ENCODE measurements at places on chromosomes 5 and 9.

- no peak for DNase-seq
These were observed 284.2 kb downstream of the SMARCA2 start for GRCh38 chr9:2299156-2299842.

DNA sequence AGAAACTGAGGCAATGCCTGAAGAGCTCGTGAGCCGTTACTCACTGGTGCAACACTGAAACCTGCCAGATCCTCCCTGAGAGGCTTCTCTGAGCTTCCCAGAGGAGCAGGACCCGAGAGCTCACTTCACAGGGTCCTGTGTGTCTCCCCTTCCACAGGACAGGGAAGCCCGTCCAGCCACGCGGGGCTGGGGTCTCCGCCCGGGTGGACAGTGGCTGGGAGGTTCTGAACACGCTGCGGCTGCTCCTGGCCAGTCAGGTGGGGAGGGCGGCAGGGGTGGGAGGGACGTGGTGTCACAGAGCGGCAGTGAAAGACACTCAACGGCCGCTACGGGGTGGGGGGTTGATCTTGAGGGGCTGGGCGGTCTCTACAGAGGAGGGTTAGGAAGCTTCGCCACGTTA, 290 bp upstream of the ZDHHC11 start:
- no peak for DNase-seq

GRCh38 chr9:106716820-106717219, 146.1 kb upstream of the ZNF462 start:
- DNase-seq, result no peak

GRCh38 chr9:18173923-18174322, 300.0 kb upstream of the ADAMTSL1 start:
- DNase-seq, result no peak

DNA sequence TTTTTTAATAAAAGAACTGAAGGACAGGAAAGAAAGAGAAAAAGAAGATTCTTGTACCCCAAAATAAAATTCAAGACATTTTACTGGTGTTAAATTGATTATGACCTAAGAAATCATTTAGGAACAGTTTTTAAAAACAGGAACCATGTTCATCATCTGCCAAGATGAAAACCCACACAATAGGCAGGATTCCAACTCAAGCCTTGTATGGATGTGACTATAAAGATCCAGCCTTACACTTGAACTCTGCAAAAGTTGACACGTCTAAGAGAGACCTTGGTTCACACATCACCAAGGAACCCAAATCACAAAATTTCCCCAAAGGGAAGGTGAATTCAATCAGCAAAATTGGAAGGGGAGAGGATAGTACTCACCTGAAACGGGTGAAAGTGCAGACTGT, 82.6 kb downstream of the SMIM23 start:
- DNase-seq, result no peak

GRCh38 chr9:35619800-35620158, 1.6 kb upstream of the CD72 start:
- DNase-seq, result no peak

- no peak for DNase-seq
These were observed 132.9 kb upstream of the ICE1 start for GRCh38 chr5:5289537-5289936.

DNA sequence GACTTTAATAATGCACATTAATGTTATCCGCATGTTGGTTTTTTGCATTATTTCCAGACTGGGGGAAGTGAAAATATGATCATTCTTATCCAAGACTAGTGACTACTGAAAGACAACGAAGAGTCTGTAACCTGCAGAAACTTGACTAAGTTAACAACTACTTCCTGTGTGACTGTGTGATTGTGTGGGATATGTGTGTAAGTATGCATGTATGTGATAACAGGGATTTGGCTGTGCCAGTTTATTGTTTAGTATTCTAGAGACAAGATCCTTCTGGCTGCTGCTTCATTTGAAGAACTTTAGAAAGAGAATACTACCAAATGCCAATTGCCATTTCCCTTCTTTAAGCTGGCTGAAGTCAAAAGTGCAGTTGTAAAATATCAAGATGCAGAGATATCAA, 375.7 kb upstream of the PRR16 start:
- DNase-seq, result no peak

DNA sequence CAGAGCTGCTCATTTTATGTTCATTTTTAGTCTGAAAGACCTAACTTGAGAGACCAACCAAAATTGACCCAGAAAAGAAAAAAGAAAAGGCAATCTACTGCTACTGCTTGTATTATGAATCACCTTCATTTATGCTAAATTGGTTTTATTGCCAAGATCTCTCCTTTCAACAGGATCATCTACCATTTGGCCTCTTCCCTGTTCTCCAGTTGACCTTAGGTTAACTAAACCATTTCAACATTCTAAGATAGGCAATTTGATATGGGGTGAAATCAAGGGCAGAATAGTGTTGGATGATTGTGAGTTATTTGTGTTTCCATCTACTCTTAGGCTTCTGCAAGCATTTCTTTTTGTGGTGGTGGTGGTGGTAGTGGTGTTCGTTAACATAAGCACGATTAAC, 48.3 kb upstream of the POU4F3 start:
- no peak for DNase-seq

DNA sequence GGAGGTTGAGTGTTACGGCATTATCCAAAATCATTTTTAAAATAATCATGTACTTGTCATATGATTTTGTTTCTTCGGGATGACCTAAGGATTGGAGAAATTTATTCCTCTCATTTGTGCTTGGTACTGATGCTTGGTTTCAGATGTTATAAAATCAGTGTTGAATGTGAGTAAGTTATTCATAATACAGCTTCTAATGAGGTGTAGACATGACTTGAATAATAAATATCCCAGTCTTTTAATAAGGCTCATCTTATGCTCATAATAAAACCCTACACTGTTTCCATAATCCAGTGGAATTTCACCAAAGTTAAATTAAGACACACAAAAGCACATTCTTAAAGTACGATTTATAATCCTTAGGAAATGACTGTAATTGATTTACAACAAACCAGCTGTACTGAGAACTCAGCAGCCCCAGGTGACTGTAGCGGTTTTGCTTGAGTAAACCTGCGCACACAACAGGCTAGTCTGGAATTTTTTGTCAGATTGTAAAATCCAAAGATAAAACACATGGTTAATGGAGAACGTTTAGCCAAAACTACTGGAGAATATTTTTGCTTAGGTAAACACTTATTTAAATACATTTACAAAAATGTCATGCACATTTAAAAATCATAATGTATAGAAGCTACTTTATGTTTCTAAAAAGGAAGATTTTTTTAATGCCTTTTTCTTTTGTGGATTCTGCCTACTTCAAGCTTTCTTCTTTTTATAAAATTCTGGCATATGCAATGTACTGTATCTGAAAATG, 609.8 kb upstream of the GRAMD2B start:
- DNase-seq, result no peak

DNA sequence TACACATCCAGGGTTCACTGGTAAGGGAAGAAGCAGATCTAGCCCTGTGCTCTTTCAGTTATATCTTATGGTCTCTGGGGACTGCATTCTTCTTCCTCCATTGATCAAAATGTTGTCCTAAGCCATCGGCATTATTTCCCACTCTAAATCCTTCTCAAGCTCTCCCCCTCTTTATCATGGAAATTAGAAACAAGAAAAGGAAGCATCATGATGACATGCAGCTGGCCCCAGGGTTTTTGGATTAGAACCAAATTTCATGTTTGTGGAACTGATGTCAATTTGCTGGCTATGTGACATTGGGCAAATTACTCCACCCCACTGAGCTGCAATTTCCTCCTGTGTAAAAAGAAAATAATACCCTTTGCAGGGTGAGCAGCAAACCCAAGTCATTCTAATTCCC, 39.5 kb downstream of the MFAP3 start:
- DNase-seq, result no peak

DNA sequence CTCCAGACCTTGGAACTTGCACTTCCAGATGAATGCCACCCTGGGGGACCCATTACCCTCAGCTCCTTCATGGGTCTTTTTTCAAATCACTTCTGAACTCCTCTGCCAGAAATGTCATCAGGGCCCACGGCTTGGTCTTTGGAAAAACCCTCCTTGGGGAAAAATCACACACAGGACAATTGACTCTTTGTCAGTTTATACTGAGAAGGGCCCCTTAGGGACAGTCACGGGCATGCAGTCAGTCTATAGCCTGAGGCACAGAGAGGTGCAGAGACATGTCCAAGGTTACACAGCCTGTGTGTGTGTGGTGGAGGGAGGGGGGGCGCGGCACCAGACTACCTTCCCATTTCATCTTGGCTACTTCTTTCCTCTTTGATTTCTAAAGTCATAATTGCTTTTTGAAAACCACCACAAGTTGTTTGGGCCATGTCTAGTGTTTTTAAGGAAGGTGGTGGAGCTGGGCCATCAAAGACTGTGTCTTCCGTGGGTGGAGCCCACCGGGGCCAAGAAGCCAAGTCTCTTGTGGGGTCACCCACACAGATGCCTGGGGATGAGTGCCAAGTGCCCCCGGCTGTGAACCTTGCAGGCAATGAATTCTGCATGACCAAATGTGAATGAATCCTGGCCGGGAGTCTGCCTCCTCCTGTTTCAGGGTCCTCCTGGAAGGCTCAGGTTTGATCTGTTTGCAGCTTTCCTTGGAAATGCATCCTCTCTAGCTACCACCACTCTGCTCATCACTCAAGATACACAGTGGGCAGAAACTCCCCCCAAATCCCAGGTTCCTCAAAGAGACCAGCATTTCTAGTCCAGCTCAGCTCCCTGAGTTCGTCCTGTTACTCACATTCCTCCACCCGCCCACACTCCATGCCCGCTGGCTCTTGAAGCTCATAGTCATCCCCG, 200.1 kb upstream of the TBC1D2 start:
- peak; percentile 32 for DNase-seq

GRCh38 chr9:128905964-128906363, 14.8 kb upstream of the PHYHD1 start:
- DNase-seq, result no peak

- no peak for DNase-seq
These were observed 97.1 kb downstream of the DTWD2 start for GRCh38 chr5:118891252-118891651.

- DNase-seq, result no peak
These were observed 39.1 kb downstream of the COL23A1 start for GRCh38 chr5:178551059-178551458.

- DNase-seq, result no peak
These were observed 65.7 kb upstream of the EQTN start for GRCh38 chr9:27362447-27363210.

DNA sequence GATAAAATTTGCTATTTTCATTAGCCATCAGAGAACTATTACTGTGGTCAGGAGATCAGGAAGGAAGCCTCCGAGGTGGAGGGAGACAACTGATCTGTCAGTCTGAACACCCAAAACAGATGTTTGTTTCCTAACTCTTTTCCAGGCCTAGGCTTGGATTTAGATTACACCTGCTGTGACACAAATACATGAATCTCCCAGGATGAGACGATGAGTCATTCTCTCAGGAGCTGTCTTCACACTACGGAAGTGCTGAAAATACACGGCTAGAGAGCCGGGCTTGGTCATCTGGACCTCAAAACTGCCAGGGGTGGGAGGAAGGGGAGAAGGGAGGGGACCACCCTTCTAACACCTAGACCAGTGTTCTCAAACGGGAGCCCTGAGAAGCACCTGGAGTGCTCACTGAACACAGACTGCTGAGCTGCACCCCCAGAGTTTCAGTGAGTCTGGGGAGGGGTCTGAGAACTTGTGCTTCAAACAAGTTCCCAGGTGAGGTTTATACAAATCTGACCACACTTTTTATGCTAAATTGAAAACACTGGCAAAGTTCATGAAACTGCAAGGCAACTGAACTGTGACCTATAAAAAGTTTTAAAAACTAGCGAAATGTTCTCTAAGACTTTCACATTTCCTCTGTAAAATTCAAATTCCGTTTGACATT, 80.3 kb upstream of the EQTN start:
- no peak for DNase-seq

GRCh38 chr5:155027993-155028629, 14.6 kb downstream of the KIF4B start:
- DNase-seq, result no peak

DNA sequence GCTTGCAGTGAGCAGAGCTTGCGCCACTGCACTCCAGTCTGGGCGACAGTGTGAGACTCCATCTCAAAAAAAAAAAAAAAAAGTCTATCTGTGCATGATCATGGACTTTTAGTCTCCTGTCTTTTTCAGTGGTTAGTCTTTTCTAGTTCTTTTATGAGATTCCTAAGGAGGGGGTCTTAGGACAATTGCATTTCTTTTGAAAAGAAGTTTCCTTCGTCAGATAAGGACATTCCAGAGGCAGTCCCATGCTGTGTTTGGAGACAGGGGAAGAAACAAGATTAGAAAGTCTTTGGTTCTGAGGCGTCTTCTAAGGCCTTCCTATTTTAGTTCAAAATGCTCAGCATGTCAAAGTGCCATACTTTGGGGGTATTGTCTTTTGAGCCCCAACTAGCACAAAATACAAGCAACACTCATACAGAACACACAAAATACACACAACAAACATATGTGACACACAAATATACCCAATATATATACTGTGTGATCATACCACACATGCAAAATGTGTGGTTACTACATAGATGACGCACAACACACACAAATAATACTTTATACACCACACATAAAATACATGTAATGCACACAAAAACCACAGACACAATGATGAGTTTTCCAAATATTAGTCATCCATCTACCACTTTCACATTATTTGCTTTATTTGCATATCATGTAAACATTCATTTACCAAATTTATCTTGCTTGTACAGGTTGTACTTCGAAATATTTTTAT, 394.5 kb downstream of the SPATA31D1 start:
- no peak for DNase-seq

DNA sequence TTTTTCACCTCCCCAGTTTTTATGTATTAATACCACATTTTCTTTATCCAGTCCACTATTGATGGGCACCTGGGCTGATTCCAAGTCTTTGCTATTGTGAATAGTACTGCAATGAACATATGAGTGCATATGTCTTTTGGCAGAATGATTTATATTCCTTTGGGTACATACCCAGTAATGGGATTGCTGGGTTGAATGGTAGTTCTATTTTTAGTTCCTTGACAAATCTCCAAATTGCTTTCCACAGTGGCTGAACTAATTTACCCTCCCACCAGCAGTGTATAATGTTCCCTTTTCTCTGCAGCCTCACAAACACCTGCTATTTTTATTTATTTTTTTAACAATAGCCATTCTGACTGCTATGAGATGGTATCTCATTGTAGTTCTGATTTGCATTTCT, 340.2 kb downstream of the ADAMTS6 start:
- no peak for DNase-seq

- peak; percentile 65 for DNase-seq
These were observed 1.0 kb downstream of the GGTA1 start for GRCh38 chr9:121498487-121499176.

GRCh38 chr5:109413458-109413857, 3.7 kb upstream of the PJA2 start:
- peak; percentile 7 for DNase-seq

GRCh38 chr9:18775930-18776329, 257.1 kb downstream of the SAXO1 start:
- DNase-seq, result no peak

- DNase-seq, result no peak
These were observed 62.1 kb upstream of the FANCC start for GRCh38 chr9:95379630-95380029.

- DNase-seq, result no peak
These were observed 16.9 kb upstream of the CTNNA1 start for GRCh38 chr5:138736293-138736692.

- no peak for DNase-seq
These were observed 264.6 kb upstream of the TAS2R1 start for GRCh38 chr5:9894571-9895301.

All from right kidney (tissue), 9 donors.